ENCODE measurements at places on chromosomes 13 and 19.

GRCh38 chr19:45403272-45403671 is 1.6 kb downstream of the PPP1R13L start:
- DNase-seq = no peak

- DNase-seq = no peak
These were observed 35.8 kb upstream of the XPO4 start for GRCh38 chr13:20938302-20938701.

DNA sequence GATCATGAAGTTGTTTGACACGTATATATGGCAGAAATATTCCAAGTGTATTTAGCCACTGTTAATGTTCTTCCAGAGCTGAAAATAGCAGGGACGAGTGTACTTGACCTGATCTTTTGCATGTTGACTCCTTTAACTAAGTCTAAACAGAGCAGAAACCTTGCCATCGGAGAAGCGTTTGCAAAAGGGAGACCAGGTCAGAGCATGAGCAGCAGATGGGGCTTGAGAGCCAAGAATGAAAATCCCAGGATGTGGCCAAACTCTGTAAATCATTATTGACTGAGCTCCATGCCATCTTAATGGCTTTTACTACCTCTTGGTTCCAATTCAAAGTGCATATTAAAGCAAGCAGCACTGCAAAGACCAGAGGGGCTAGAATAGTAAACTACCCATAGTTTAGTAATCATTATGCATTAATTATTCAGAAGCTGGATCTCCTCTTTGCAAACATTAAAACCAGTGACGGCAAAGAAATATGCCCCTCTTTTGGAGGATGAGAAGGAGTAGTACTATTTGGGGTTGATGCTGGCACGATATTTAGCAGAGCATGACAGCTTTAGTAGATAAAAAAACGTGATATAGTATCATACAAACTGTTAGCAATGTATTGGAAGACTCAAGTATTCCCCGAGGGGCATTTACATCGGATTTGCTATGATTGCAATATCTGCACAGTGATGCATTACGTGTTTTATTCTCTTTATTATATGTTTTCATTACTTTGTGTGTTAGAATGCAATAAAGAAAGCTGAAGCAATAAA is 55.7 kb downstream of the FAM216B start:
- no peak for DNase-seq

- DNase-seq = no peak
These were observed 14.7 kb upstream of the USP12 start for GRCh38 chr13:27186295-27186694.

GRCh38 chr19:27776020-27776419 is 1436.9 kb downstream of the UQCRFS1 start:
- DNase-seq = no peak
